ENCODE measurements at places on chromosomes 4 and X. TPM values are rescaled to one million over a fixed set of nuclear protein-coding genes. Genes with fewer than 3 reads are reported as not detected.

DNA sequence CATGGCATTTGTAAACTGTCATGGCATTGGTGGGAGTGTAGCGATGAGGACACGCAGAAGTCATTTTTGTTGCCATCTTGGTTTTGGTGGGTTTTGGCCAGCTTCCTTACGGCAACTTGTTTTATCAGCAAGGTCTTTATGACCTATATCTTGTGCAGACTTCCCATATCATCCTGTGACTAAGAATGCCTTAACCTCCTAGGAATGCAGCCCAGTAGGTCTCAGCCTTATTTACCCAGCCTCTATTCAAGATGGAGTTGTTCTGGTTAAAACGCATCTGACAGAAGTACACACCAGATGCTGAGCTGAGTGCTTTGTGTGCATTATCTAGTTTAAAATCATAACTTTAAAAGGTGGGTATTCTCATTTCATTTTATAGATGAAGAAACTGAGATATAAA lies 268.8 kb upstream of the GALNT7 start:
- no peak overlapping the region for H3K27ac ChIP-seq
- H3K4me1 ChIP-seq: no peaks in the 10 kb centered on the region
- no peak for DNase-seq

DNA sequence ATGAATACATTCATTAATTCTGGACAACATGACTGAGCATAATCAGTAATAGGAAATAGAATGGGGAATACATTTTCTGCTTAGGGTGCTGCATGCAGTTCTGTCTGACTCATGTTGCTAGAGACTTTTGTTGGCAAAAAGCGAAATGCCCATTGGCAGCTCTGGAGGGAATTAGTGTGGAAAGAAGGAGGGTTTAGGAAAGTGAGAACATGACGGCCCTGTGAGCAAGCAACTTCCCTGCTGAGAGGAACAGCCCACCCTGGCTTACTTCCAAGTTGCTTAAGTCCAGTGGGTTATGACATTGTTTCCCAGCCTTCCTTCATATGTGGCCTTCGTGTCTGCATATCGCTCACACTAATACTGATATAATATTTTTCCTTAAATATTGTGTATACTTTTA lies 13.8 kb downstream of the MAD2L1 start:
- no peaks in the 10 kb centered on the region for H3K4me1 ChIP-seq
- DNase-seq: no peak
- no peak overlapping the region for H3K27ac ChIP-seq
- H3K4me3 ChIP-seq: no peak overlapping the region

DNA sequence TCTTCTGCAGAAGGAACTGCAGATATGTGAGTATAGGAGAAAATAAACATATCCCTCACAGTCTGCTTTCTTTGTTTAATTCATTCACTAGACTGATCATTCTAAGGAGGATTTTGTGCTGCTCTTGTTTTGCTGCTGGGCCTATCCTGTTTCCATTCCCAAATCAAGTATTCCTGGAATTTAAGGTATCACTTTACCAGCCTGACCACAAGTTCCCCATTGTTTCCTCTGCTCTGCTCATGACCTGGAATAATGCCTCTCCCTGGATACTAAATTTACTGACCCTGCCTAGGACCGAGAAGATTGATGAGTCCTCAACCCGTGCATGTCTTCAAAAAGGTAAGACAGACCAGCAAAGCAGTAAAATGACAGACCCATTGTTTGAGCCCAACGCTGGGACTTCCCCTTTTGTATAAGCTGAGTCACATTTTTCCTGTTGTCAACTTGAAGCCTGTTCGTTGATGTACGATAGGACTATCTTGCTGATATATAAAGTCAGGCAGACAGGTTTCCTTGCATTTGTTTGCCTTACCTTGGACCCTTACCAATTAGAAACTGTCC lies 85.5 kb upstream of the TET2 start:
- H3K36me3 ChIP-seq: no peaks in the 10 kb centered on the region
- H3K27ac ChIP-seq: no peak overlapping the region
- H3K27me3 ChIP-seq: no peaks in the 10 kb centered on the region
- peak; percentile 1 for DNase-seq
- H3K4me3 ChIP-seq: no peak overlapping the region
- H3K4me1 ChIP-seq: peaks cover 18% of the 10 kb centered on the region

GRCh38 chr4:174061026-174061425 lies 222.4 kb downstream of the FBXO8 start:
- H3K36me3 ChIP-seq: no peaks in the 10 kb centered on the region

DNA sequence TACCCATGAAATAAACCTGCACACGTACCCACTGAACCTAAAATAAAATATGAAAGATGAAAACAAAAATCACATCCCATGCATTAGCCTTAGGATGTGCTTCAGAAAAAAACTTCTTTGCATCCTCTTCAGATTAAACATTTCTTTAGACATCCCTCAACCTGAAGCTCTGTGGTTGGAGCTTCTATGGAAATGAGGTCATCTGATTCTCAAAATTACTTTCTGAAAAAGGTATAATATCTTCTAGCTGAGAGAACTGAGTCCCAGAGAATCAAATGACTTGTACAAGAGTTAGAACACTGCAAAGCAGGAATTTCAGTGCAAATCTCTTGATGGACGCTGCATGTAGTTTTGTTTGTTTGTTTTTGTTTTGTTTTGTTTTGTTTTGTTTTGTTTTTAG lies 19.1 kb upstream of the ANTXR2 start:
- H3K27me3 ChIP-seq: no peaks in the 10 kb centered on the region
- DNase-seq: no peak
- H3K36me3 ChIP-seq: no peaks in the 10 kb centered on the region
- H3K4me1 ChIP-seq: no peaks in the 10 kb centered on the region
- no peak overlapping the region for H3K27ac ChIP-seq
- no peak overlapping the region for H3K4me3 ChIP-seq

DNA sequence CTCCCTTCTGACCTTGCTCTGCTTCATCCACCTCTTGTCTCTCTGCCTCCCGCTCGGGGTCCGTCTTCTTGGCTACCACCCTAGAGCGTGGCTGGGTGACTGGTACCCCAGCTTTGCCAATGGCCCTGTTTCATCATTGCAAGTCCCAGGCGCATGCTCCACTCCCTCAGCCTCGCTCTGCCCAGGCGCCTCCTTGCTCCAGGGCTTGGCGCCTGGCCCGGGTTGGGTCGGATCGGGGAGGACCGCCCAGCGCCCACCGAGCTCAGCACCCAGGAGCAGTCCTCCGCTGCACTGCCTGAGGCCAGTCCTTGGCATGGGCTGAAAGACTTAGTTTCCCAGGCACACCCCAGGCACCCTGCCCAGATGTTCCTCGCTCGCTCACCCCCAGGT lies 577 bp downstream of the BGN start:
- H3K27me3 ChIP-seq: no peaks in the 10 kb centered on the region
- H3K4me1 ChIP-seq: no peaks in the 10 kb centered on the region
- no peak overlapping the region for H3K4me3 ChIP-seq
- DNase-seq: no peak
- no peak overlapping the region for H3K27ac ChIP-seq
- H3K36me3 ChIP-seq: no peaks in the 10 kb centered on the region

- no peaks in the 10 kb centered on the region for H3K4me1 ChIP-seq
- H3K27ac ChIP-seq: no peak overlapping the region
Measured at GRCh38 chr4:184808713-184809050, 17.1 kb downstream of the ACSL1 start.

- H3K4me1 ChIP-seq: no peaks in the 10 kb centered on the region
- no peak overlapping the region for H3K27ac ChIP-seq
- no peak overlapping the region for H3K4me3 ChIP-seq
- H3K27me3 ChIP-seq: no peaks in the 10 kb centered on the region
Measured at GRCh38 chrX:30904632-30905031, 15.6 kb upstream of the TAB3 start.

DNA sequence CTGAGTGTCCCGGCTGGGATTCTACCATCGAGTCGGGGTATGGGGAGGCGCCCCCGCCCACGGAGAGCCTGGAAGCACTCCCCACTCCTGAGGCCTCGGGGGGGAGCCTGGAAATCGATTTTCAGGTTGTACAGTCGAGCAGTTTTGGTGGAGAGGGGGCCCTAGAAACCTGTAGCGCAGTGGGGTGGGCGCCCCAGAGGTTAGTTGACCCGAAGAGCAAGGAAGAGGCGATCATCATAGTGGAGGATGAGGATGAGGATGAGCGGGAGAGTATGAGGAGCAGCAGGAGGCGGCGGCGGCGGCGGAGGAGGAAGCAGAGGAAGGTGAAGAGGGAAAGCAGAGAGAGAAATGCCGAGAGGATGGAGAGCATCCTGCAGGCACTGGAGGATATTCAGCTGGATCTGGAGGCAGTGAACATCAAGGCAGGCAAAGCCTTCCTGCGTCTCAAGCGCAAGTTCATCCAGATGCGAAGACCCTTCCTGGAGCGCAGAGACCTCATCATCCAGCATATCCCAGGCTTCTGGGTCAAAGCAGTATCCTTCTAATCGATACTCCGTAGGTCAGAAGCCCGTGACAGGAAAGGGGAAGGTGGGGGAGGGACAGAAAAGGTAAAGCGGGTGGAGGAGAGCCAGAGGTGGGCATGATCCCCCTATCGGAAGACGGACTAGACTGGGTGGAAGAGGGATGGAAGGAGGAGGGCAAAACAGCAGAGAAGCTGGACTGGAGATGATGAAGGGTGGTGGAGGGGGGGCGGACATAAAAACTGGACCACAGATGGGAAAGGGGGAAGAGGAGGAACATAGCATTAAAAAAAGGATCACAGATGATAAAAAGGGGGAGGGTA lies 828 bp downstream of the TSPYL2 start:
- peak overlapping the region; percentile 71 for H3K27ac ChIP-seq
- peak overlapping the region; percentile 47 for H3K4me3 ChIP-seq
- peaks cover 17% of the 10 kb centered on the region for H3K36me3 ChIP-seq
- no peak for DNase-seq

GRCh38 chr4:53355930-53356521 lies 9.8 kb downstream of the SCFD2 start:
- no peaks in the 10 kb centered on the region for H3K36me3 ChIP-seq
- peaks cover 13% of the 10 kb centered on the region for H3K4me1 ChIP-seq
- no peaks in the 10 kb centered on the region for H3K27me3 ChIP-seq
- H3K27ac ChIP-seq: no peak overlapping the region
- no peak overlapping the region for H3K4me3 ChIP-seq

DNA sequence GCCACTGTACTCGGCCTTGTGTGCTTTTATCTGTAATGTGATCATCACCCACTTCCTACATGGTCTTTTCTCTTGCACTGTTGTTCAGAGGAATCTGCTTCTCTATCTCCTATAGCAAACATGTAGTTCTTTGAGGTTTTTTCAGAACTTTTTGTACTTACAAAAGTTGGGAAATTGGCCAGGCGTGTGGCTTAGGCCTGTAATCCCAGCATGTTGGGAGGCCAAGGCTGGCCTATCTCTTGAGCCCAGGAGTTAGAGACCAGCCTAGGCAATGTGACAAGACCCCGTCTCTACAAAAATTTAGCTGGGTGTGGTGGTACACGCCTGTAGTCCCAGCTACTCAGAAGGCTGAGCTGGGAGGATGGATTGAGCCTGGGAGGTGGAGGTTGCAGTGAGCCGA lies 30.4 kb downstream of the TAF1 start:
- H3K4me1 ChIP-seq: no peaks in the 10 kb centered on the region
- DNase-seq: no peak
- no peak overlapping the region for H3K4me3 ChIP-seq
- H3K36me3 ChIP-seq: peaks cover 55% of the 10 kb centered on the region
- no peaks in the 10 kb centered on the region for H3K27me3 ChIP-seq

GRCh38 chrX:71998836-71999509 lies 88.3 kb downstream of the NHSL2 start:
- H3K36me3 ChIP-seq: no peaks in the 10 kb centered on the region
- peak; percentile 41 for DNase-seq
- H3K27me3 ChIP-seq: no peaks in the 10 kb centered on the region
- no peak overlapping the region for H3K4me3 ChIP-seq

GRCh38 chr4:3375688-3376087 lies 66.1 kb upstream of the HGFAC start:
- H3K27ac ChIP-seq: no peak overlapping the region
- H3K4me1 ChIP-seq: peaks cover 11% of the 10 kb centered on the region
- H3K4me3 ChIP-seq: no peak overlapping the region
- H3K27me3 ChIP-seq: no peaks in the 10 kb centered on the region
- H3K36me3 ChIP-seq: no peaks in the 10 kb centered on the region

- no peak overlapping the region for H3K27ac ChIP-seq
- H3K27me3 ChIP-seq: no peaks in the 10 kb centered on the region
- peaks cover 7% of the 10 kb centered on the region for H3K4me1 ChIP-seq
- DNase-seq: no peak
- H3K4me3 ChIP-seq: no peak overlapping the region
- no peaks in the 10 kb centered on the region for H3K36me3 ChIP-seq
Measured at GRCh38 chrX:72029483-72030411, 102.0 kb downstream of the RTL5 start.

DNA sequence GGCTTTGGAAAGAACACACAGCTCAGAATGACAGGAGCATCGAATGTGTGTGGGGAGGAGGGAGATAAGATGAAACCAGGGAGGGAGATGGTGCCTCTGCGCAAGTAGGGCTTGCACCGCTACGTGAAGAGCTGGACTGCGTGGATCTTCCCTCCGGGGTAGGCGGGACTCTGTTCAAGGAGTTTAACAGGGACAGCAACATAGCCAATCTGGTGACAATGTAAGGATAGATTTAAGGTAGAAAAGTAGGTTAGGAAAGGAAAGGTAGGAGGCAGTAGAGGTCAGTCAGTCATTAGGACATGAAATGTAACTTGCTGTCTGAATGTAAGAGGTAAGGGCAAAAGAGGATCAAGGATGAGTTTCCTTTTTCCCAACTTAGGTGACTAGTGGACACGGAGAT lies 152.5 kb downstream of the DCTD start:
- DNase-seq: no peak
- no peak overlapping the region for H3K27ac ChIP-seq
- H3K4me1 ChIP-seq: no peaks in the 10 kb centered on the region
- no peak overlapping the region for H3K4me3 ChIP-seq
- no peaks in the 10 kb centered on the region for H3K36me3 ChIP-seq

DNA sequence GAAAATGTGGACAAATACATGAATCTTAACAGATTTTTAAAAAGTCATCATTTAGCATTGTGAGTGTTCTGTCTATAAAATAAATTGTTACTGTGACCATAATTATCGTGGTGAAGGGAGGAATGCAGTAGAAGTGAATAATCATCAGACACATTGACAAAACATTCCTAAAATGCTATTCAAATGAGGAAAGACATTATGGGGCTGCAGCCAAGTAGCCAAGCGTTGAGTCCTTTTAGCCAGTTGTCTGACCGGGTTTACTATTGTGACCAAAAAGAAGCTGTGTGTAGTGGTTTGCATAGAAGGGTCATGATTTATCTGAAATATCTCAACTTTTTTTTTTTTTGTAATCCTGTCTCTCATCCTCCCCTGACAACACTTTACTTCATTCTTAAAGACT lies 19.5 kb downstream of the WWC2 start:
- no peak for DNase-seq
- no peak overlapping the region for H3K27ac ChIP-seq
- no peaks in the 10 kb centered on the region for H3K27me3 ChIP-seq

DCHS2 gene
- not detected for polyA plus RNA-seq

MEPE gene
- polyA plus RNA-seq: not detected

ZBED1 gene
- 34.1 TPM for polyA plus RNA-seq

ALPK1 gene
- polyA plus RNA-seq: 3.9 TPM

PNMA6F gene
- polyA plus RNA-seq: not detected

ZNF157 gene
- 0.22 TPM for polyA plus RNA-seq

Data from CD4-positive, alpha-beta memory T cell (primary cell).